ENCODE measurements at places on chromosomes 11 and 22. TPM values are rescaled to one million over a fixed set of nuclear protein-coding genes. Genes with fewer than 3 reads are reported as not detected.

The SDHAF2 gene
- 41.9 TPM for total RNA-seq

The PRR5 gene
- total RNA-seq: 12.5 TPM

The SGSM1 gene
- total RNA-seq: 0.07 TPM

The ANO1 gene
- total RNA-seq: 17.8 TPM

The EHF gene
- 286 TPM for total RNA-seq

The BIK gene
- 37.9 TPM for total RNA-seq

The HTR3B gene
- total RNA-seq: not detected

The OR5B21 gene
- total RNA-seq: not detected

The APOL4 gene
- 4.3 TPM for total RNA-seq

The MS4A15 gene
- not detected for total RNA-seq

The OR51E1 gene
- not detected for total RNA-seq

The PKP3 gene
- 154 TPM for total RNA-seq

The GLYATL2 gene
- 0.91 TPM for total RNA-seq

The RASSF10 gene
- total RNA-seq: 8.7 TPM

The NCF4 gene
- total RNA-seq: 0.54 TPM

The CLDN5 gene
- not detected for total RNA-seq

The TRIM48 gene
- not detected for total RNA-seq

The SEC14L6 gene
- 0.47 TPM for total RNA-seq

The PTPRJ gene
- total RNA-seq: 59.4 TPM

The FAM181B gene
- 0.09 TPM for total RNA-seq
